ENCODE measurements at places on chromosomes 16 and 17.
A peak's percentile ranks its signal among the peaks of the same experiment; 100 is the strongest.

DNA sequence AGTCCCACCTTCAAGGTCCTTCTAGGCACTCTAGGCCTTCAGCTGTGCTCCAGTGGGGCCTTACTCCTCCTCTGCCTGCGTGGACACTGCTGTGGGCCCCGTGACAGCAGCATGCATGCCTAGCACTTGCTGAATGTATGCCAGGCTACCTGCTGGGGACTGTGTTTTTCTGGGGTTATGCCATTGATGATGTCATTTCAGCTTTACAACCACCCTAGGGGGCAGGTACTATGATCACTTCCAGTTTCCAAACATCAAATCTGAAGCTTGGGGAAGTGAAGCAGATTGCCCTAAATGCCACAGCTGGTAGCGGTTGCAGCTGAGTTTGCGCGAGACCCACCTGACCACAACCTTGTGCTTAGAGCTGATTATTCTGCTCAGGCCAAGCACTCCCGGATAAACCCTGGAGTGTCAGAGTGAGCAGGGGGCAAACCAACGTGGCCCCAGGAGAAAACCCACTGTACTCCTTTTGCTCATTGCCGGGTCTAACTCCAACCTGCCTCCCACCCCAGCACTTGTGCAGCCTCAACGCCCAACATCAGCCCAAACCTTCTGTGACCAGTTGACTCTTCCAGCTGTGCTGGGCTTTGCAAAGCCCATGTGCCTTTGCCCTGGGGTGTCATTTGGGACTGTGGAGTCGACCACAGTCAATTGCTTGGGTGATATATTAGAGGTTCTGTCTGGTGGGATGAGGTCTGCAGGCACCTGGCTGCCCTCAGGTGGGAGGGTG, 168.4 kb downstream of the ENGASE start:
- peak; percentile 63 for DNase-seq

GRCh38 chr16:86761111-86762031, 183.0 kb downstream of the FOXL1 start:
- no peak for DNase-seq

GRCh38 chr16:89721546-89722391, 432 bp downstream of the ZNF276 start:
- DNase-seq = peak; percentile 80

DNA sequence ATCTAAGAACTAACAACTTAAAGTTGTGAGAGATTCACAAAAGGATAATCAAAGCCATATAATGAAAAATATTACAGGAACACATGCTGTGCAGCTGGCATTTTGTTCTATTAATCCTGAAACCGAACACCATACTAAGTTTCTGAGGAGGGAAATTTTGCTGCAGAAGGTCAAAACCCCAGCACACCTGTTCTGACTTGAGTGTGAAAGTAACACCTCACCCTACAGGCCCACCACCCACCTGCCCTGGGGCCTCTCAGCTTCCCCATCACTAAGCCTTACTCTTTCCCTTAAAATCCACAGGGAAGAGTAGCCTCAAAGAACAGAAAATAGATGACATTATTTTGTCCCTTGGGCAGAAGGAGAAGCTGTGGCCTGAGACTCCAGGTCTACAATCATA, 44.8 kb downstream of the STAT5A start:
- no peak for DNase-seq

DNA sequence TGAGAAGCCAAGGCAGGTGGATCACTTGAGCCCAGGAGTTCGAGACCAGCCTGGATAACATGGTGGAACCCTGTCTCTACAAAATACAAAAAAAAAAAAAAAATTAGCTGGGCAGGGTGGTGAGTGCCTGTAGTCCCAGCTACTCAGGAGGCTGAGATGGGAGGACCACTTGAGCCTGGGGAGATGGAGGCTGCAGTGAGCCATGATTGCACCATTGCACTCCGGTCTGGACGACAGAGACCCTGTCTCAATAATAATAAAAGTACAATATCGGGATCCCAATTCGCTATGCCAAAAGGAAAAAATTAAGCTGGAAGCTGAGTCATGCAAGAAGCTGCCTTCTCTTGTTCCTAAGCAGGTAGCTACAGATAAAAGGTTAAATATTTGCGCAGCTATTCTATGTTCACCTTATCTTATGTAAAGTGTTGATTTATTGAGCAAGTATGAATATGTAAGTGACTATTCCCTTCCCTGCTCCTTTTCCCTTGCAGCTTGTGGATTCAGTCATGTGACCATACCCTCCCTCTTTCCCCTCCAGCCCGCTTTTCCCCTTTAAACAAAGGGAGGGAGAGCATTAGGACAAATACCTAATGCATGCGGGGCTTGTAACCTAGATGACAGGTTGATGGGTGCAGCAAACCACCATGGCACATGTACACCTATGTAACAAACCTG, 112.0 kb downstream of the LITAF start:
- no peak for DNase-seq

GRCh38 chr17:21678393-21679081, 13.8 kb upstream of the KCNJ18 start:
- no peak for DNase-seq

DNA sequence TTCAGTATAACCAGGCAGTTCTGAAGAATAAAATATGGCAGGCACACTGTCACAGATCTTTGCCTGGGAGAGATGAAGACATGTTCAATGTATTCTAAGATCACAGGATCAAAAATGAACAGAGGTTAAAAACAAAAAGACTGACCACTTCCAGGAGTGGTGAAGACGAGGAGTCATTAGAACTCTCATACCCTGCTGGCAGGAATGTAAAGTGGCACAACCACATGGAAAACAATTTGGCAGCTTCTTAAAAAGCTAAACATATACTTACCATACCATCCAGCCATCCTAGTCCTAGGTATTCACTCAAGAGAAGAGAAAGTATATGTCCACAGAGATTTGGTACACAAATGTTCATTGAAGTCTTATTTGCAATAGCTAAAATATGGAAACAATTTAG, 406.3 kb downstream of the NPIPA8 start:
- no peak for DNase-seq

- peak; percentile 28 for DNase-seq
These were observed 9.3 kb upstream of the SLC16A5 start for GRCh38 chr17:75078284-75079022.

- DNase-seq = no peak
These were observed 37.6 kb downstream of the USP10 start for GRCh38 chr16:84737192-84738011.

DNA sequence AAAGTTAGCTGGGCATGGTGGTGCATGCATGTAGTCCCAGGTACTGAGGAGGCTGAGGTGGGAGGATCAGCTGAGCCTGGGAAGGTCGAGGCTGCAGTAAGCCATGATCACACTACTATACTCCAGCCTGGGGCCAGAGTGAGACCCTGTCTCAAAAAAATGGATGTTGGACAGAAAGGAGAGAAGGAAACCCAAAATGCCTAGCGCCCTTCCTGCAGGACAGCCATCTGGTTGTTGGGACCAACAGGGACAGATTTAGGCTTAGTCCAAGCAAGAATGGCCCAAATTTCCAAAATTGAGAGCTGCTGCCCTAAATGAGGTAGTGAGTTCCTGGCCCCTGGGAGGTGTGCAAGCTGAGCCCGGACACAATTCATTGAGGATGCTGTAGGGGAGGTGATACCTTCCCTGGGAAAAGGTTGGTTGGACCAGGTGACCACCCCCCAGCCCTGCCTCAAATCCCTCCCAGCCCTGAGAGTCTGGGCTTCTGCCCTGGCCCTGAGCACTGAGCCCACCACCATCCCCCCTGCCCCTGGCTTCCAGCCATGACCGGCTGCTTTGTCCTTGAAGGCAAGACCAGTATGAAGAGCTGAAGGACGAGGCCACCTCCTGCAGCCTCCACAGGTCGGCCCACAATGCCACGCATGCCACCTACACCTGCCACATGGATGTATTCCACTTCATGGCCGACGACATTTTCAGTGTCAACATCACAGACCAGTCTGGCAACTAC, 35.1 kb downstream of the IL21R start:
- no peak for DNase-seq

DNA sequence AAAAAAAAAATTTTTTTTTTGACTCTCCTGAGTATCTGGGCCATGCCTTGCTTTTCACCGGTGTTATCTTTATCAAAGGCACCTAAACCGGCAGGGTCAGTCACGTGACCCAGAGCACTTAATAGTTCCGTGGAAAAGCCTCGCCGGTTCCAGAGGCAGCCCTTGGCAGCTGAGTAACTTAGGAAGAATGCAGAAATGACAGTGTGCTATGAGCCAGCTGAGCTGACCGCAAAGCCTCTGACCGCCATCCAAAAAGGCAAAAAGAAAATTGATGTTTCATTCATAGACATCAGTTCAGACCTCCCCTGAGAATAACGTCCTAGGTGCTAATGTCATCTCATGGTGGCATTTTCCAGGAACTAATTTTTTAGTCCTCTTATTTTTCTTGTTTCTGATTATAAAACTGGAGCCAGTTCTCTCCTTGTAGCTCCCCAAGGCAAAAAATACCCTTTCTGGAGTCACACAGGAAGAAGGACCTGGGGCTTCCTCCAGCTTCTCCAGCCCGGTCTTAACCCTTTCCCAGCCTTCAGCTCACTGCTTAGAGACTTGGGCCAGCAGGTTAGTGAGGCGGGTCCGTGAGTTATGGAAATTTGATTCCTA, 122.6 kb downstream of the SOCS1 start:
- DNase-seq = peak; percentile 89

DNA sequence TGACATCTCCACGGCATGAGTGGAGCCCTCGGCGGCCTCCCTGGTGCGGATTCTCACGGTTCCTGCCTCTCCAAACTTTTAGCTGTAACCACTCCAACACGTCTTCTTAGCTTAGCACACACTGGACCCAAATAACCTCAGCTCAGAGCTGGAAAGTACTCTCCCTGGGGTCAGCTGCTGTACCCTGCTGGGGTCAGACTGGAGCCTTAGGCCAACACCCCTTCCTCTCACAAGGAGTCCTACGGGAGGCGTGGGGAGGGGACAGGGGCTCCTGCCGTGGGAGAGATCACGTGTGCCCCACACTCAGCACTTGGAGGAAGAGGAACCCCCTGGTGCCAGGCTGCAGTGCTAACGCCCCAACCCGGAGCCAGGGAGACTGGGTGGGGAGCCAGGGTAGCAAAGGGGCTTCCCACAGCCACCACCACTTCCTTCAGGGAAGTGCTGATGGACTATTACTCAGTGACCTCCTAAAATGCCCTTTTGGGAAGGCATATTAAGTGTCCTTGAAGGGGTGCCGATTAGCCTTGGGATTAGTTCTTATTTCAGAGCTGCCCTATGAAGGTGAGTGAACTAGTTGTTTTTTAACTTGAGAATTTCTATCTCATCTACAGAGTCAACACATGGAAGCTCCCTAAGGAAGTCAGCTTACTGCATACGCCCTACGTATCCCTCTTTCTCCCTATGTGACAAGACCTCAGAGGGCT, 124.0 kb downstream of the HIC1 start:
- DNase-seq = no peak

GRCh38 chr17:67360880-67361279, 5.5 kb downstream of the PSMD12 start:
- no peak for DNase-seq

DNA sequence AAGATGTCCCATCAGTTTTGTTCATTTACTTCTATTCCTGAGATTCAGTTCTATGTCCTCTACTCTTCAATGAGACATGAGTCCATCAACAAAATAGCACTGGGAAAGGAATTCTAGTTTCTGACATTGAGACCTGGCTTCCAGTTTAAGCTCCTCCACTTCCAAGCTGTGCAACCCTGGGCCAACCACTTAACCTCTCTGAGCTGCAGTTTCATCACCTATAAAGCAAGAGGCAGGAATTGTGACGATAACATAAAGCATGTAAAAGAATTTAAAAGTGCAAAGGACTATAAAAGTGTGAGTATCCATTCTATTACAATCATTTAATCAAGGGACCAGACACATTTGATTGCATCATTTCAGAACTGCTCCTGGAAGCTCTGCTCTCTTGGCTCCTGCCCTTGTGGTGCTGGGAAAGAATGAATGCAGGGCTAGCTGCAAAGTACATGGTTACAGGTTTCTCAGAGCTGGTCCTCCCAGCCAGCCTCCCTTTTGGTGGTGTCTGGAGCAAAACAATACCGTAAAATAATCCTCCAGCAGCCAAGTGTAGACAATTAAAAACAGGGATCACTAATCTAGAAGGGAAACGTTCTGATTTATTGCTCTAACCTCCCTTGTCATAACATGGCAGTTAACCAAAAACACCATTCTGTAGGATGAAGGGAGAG, 113.9 kb downstream of the VPS53 start:
- no peak for DNase-seq

- no peak for DNase-seq
These were observed 12.2 kb downstream of the ENGASE start for GRCh38 chr17:79086609-79087427.

DNA sequence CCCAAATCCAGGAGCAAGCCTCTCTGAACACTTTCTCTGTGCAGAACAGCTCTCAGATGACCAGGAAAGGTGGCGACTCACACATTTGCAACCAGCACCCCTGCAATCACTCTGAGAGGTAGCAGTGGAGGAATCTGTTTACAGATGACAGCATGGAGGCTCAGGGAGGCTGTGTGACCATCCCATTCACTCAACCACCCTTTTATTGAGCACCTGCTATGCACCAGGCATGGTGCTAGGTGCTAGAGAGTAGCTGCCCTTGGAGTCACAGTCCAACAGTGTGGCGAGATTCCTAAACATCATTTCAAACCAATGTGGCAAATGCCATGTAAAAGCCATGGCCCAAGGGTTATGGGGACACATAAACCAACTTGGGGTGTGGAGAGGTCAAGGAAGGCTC, 1.5 kb upstream of the ITGB4 start:
- no peak for DNase-seq

DNA sequence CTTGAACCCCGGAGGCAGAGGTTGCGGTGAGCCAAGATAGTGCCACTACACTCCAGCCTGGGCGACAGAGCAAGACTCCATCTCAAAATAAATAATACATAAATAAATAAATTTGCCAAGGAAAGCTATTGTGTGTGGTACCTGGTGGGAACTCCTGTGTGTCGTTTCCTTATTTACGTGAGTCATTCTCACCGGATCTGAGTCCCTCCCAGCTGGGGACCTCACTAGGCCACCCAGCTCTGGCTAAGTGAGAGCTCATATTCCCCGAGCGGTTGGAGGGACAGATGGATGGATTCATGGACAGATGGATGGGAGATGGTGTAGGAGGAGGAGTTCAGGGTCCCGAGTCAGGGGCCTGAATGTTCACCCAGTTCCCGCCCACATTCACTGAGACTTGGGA, 22.9 kb upstream of the C1QL1 start:
- no peak for DNase-seq

DNA sequence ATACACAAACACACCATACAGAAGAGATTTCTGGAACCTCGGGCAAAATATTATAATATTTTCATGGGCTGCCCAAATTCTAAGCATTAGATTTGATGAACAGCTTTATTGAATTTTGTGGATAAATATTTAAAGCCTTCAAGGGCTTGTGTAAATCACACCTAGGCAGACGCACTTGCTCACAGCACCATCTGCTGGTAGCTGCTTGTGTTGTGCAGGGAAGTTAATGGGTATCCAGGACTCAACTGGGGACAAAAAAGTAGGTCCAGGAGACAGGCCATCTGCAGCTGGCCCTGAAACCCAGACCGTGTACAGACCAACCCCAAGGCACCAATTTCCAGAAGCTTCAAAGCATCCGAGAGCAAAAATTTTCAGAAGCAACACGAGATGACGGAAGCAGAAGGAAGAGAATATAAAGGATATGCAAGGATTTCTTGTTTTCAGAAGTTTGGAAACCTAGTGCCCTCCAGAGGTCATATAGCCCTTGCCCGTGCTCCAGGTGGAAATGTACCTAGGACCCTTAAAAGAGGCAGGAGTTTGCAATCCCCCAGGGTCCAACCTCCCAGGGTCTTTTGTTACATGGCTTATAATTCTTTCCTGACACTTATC, 140.0 kb downstream of the CHD9NB start:
- DNase-seq = peak; percentile 30
